ENCODE measurements at places on chromosomes 13 and 19.
A peak's percentile ranks its signal among the peaks of the same experiment; 100 is the strongest.

- DNase-seq, result no peak
Observed at GRCh38 chr19:10898633-10899032, 27.3 kb downstream of the CARM1 start.

DNA sequence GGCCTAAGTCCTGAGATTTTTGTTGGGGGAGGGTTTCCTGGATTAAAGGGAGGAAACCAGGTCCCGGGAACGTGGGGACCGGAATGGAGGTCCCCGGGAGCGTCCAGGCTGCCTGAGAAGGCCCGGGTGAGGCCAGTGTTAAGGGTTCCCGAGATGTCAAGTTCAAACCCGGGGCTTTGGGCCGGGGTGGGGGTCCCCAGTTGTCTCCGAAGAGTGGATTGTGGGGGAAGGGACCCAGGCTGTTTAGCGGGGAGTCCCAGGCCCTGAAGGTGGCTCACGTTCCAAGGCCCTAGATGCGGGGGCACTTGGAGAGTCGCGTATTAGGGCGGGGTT lies 262 bp downstream of the COX7A1 start:
- DNase-seq, result no peak

DNA sequence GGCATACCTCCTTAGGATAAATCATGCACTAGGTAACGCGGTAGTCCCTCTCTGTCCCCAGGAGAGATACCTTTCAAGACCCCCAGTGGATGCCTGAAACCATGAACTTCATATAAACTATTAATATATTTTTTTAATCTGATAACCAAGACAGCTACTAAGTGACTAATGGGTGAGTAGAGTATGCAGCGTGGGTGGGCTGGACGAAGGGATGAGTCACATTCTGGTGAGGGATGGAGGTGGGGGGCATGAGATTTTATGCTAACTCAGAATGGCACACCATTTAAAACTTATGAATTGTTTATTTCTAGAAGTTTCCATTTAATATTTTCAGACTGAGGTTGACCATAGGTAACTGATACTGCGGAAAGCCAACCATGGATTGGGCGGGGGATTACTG lies 46.2 kb downstream of the CDK8 start:
- no peak for DNase-seq

- DNase-seq, result no peak
Observed at GRCh38 chr19:2261438-2262172, 5.4 kb upstream of the JSRP1 start.

DNA sequence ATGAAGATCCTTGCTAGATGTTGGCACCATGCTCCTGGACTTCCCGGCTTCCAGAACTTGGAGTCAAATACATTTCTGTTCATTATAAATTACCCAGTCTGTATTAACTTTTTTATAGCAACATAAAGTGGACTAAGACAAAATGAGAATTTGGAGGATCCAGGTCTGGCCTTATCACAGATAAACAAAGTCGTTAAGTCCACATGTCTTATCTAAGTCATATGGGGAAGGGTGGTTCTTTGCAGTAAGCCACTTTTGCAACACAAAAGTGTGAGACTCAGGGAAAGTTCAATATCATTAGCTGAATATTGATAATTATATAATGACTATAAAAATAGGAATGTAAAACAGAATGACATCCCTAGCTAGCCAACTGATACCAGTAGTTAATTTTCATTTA lies 91.6 kb upstream of the SIAH3 start:
- no peak for DNase-seq

GRCh38 chr13:97660594-97661260 lies 226.8 kb downstream of the RAP2A start:
- DNase-seq, result no peak

DNA sequence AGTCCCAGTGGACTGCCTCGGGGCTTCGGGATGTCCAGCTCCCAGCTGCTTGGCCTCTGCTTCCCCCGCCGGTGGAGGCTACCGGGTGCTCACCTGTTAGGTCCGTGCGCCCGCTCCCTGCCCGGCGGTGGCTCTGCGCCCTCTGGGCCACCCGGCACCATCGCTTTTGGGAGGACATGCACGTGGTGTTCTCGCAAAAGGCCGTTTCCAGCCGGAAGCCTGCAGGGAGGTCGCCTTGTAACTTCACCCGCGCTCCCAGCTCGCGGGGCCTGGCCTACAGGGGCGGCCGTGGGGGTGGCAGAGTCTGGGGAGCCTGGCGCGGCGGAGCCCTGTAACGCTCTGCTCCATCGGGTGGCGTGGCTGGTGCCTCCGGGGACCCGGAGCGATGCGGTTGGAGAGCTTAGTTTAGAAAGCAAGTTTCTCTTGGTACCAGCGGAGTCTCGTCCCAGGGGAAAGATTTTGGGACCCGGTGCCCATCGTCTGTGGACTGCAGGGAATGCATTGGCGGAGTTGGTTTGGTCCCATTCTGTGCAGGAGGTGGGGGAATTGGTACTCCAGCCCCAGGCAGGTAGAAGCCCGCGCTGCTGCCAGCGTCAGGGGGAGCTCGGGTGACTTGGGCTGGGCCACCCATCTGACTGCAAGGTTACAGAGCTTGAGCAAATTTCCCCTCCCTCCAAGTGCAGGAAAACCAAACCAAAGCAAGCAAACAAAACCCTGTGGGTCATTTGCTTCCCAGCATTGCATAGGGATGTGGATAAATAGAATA lies 673 bp downstream of the SPATA13 start:
- no peak for DNase-seq

DNA sequence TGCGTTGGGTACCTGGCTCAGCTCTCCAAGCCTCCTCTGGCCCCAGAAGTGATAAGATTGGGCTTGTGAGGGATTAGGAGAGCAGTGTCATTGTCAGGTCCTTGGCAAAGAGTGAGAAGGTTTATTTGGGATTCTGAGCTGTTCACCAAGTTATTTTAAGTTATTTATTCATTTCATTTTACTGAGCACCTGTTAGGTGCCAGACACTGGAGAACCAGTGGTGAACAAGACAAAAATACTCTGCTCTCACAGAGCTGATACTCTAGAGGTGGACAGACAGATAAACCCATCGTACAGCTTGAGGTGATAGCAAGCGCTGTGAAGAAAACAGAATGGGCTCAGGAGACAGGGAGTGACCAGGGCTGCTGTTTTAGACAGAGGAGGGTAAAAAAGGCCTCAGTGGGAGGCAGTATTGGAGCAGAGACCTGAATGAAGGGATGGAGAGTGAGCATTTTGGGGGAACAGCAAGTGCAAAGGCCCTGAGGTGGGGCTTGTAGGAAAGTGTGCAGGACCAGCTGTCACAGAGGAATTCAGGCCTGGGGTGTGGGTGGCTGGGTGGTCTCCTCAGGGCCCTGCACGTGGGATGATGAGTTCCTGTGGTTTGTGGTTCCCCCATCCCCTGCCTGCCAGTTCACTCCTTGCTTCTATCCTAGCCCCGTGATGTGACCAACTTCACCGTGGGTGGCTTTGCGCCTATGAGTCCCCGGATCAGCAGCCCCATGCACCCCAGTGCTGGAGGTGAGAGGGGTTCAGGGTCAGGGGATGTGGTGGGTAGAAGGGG lies 8.7 kb upstream of the TIMM50 start:
- DNase-seq, result no peak

- DNase-seq, result no peak
Observed at GRCh38 chr13:103945836-103946235, 879.6 kb upstream of the SLC10A2 start.

DNA sequence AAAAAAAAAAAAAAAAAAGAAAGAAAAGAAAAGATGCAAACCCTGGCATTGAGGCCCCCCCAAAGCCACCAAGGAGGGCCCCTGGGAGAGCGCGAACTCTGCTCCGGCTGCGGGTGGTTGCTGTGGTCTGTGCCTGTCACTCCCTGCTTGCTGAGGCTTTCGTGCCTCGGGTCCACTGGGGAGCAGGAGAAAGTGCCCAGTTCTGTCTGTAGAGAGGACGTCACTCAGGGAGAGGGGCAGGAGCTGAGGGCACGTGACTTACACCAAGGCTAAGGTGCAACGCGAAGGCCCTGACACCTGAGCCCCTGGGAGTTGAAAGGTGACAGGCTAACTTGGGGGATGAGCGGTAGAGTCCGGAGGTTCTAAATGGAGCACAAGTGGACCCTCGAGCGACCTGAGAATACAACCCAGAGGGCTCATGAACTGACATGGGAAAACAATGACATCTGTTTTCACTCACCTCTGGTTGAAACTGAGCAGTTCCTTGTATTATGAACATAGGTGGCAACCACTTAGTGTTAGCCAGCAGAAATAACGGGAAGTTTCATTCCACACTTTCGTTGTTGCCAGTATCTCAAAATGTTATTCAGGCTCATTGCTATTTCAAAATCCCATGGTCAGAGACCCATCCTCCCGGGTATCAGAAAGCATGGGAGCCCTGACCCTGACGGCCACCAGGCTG lies 69.2 kb upstream of the TM9SF2 start:
- DNase-seq, result no peak

- DNase-seq, result no peak
Observed at GRCh38 chr13:60146471-60146870, 17.3 kb downstream of the DIAPH3 start.

DNA sequence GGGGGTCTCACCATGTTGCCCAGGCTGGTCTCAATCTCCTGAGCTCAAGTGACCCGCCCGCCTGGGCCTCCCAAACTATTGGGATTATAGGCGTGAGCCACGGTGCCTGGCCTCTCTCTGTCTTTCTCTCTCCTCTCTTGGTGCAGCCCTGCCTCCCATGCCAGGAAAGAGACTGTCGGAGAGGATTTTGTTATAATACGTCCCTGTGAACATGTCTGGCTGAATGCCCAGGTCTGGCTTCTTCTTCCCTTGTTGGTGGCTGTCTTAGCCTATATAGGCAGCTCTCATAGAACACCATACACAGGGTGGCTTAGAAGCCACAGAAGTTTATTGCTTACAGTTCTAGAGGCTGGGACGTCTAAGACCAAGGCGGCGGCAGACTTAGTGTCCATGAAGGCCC lies 46.4 kb downstream of the PEX11G start:
- no peak for DNase-seq

- no peak for DNase-seq
Observed at GRCh38 chr13:23386533-23386932, 47.0 kb downstream of the SACS start.

DNA sequence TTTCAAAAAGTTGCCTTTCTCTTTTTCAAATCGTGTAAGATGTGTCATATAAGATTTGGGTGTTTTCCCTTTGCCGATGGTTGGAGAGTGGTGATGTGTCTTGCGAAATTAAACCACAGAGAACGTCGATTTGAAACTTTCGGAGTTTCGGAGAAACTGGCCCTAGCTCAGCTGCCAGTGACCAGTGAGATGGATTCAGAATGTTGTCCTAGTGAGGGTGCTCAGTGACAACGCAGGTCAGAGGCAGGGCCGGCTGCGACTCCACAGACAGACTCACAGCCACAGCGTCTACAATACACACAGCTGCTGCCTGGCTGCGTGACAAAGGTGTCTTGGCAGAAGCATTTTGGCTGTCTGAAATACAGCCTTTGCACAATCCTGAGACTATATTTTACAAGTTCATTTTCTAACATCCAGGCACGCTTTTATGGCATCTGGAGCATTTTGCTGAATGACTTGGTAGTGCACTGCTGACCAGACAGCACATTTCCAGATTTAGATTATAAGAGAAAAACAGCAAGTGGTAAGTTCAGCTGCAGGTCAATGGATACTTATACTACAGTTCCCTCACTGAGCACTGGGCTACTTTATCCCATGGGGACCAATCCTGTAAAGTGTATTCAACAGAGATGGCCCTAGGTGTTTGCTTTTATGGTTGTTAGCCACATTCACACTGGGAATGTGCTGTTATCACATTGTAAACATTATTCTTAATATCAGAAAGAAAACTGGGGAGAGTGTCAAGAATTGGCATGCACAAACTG lies 207.5 kb downstream of the KCNRG start:
- DNase-seq, result peak; percentile 51

- DNase-seq, result no peak
Observed at GRCh38 chr19:30136611-30137195, 194.7 kb downstream of the URI1 start.

DNA sequence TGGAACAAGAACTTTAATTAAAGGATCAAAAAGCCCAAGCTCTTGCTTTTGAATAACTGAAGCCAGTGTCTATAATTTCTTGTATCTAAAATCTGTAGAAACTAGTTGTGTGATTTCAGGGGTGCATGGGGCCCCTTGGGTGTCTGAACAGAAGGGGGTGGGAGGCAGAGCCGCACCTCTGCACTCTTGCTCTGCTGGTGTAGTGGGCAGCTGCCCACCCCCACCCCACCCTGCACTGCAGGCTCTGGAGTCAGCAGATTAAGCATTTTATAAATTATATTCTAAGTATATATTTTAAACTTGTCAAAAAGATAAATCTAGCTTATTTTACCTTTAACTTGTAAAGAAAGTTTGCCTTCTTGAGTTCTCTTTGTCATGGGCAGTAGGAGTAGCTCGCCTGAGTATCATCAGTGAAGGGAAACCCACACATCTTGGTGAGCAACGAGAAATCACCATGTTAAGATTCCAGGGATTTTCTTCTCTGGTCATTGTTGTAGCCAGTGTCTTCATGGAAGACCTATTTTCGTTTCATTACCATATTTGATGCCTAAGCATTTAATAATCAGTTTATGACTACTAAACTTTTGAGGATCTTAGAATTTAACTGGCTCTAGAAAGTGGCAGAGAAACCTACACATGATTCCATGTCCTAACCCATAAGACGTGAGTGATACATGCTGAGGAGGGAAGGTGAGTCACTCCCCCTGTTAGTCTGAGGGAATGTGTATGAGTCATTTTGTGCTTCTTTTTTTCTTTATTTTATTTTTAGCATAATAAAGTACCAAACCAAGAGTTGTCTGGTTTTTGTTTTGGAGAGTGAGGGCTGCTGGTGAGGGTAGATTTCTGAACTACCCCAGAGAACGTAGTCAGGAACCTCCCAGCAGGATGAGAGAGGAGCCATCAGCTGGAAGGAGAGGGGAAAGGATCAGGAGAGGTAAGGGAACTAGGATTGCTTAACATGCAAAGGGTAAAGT lies 7.7 kb downstream of the UBE2L5 start:
- no peak for DNase-seq

GRCh38 chr13:25616674-25617073 lies 244.9 kb downstream of the ATP8A2 start:
- no peak for DNase-seq

GRCh38 chr13:53105477-53105876 lies 76.9 kb downstream of the OLFM4 start:
- no peak for DNase-seq

DNA sequence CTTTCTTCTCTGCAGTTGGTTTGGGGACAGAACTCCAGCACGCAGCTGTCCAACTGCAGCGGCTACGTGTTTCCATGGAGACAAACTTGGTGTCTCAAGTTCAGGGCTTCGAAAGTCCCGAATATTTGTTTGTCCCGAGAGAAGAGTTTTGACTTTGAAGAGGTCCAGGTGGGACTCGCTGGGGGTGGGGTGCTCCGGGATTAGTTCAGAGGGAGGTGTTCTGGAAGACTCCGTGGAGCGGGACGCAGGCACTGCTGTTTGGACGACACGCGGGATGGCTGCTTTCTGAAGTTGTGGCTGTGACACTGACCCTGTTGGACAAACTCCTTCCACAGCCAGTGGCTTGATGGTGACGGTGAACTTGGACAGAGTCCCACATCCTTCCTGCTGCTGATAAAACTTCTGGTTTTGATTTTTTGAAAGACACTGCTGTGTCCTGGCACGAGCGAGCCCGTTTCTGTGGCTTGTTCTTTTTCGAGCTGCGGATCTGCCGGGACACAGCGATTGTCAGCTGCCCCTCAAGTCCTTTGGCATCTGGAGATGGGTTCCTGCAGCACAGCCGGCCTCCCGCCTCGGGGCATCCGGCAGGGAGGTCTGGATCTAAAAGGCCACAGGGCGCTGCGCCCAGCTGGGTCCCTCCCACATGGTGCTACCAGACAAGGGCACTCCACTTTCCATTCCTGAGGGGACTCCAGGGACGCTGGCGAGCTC lies 15.9 kb upstream of the RANBP3 start:
- no peak for DNase-seq

GRCh38 chr19:11964858-11965645 lies at the start of gene ZNF763:
Gene ZNF763 (plus strand): TSS chr19:11965040. CDS start chr19:11965209, 169 bp downstream.
- DNase-seq, result no peak

- no peak for DNase-seq
Observed at GRCh38 chr19:6987850-6988249, 33.4 kb downstream of the MBD3L2B start.

Measured in HEK293T (cell line).